HS-27A (cell line): ENCODE measurements at places on chromosomes 16 and 17.

GRCh38 chr17:3681565-3681964, 13.0 kb downstream of the EMC6 start:
- DNase-seq: no peak

- DNase-seq: no peak
Observed at GRCh38 chr16:12757546-12757945, 46.1 kb downstream of the CPPED1 start.

DNA sequence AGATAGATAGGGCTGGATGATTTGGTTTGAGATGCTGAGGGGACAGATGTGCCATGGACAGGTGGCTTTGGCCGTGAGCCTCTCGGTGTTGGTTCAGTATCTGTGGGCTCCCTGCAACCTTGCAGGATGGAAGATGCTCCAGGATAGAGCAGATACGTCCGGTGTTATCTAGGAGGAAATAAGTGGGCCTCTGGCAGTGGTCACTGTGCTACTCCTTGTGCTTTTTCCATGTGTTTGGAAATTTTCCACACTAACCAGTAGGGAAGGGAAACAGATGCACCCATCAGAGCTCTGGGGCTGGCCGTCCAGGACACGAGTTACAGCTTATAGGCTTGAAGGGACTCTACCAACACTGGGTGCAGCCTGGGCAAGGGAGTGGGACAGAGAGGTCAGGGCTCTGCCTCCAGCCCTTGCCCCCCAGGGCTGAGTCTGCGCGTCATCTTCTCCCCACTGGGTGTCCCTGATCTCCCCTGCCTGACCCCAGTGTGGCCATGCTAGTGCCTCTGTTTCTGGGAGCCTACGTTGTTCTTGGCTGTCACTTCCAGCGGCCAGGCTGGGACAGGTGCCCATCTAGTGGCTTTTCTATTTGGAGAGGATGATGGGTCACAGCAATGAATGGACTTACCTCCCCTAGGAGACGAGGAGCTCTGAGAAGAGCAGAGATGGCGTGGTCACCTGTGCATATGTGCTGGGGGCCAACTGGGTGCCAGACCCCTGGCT, 166.9 kb downstream of the SEC14L1 start:
- DNase-seq: no peak

GRCh38 chr16:77945126-77945525, 77.2 kb upstream of the CLEC3A start:
- DNase-seq: no peak

DNA sequence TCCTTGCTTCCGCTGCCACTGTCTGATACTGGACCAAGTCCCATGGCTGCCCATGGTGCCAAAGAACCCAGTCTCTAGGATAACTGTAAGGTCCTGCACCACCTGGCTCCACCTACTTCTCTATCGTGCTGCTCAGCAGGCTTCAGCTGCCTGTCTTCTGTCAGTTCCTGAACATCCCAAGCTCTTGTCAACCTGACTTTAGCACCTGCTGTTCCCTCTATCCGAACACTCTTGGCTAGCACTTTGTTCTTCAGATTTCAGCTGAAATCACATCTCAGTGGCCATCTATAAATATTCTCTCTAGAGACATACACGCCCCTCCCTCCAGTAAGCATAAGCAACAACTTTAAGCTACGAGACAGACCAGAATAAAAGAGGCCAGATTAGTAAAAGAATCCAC, 15.0 kb upstream of the TMEM101 start:
- no peak for DNase-seq

DNA sequence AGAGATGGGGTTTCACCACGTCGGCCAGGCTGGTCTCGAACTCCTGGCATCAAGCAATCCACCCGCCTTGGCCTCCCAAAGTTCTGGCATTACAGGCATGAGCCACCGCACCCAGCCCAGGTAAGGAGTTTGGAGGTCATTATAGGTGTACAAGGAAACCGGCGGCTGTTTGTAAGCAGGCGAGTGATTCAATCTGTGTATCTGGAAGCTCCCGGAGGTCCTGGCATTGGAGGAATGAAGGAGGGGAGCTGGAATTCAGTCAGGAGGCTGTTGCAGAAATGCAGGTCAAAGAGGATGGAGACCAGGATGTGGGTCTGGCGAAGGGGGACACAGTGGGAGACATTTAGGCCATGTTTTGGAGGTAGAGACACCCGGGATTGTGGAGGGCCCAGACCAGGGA, 18.8 kb downstream of the CDC42EP4 start:
- DNase-seq: no peak

DNA sequence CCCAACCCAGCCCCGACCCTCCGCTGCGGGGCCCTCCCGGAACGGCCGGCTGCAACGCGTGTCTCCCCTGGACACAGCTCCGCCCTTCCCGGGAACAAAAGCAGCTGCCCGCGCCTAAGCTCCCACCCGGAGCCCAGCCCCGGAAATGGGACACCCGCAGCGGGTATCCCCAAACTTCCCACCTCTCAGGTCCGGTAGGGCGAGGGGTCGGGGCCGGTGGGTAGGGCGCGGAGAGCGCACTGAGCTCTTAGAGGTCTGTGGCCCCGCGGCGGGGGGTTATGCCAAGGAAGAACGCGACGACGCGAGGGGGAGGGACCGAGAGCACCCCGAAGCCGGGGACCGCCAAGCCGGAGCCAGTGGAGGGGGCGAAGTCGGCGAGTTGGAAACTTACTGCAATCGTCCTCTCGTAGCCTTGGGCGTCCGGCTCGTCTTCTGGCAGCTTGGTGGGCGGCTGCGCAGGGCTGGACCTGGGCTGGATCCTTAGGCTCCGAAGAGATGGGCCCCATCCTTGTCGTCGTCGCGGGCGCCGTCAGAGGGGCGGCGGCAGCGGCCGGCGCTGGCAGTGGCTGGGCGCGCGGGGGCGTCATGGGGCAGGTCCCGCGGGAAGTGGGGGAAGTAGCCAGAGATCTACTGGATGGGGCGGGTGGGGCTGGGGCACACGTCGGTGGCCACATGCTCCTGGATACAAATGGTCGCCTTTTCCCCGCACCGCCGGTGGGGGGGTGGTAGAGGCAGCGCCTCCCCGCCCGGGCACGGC, 6.9 kb downstream of the USP6 start:
- no peak for DNase-seq

DNA sequence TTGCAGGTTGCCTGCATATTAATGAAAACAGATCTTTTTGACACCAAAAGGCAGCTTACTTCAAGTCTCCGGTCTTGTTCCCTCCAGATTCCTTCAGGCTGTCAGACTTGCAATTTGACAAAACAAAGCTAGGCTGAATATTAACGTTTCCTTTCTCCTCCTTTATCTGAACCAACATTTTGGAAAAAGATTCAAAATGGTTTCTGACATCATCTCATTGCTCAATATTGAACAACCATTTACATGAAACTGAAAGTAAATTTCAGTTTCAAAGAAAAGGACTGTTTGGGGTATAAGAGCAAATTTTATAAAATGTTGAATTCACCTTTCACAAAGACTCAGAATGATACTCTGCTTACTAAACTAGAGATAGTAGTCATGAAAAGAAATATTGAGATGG, 521.8 kb downstream of the KCNJ2 start:
- no peak for DNase-seq

DNA sequence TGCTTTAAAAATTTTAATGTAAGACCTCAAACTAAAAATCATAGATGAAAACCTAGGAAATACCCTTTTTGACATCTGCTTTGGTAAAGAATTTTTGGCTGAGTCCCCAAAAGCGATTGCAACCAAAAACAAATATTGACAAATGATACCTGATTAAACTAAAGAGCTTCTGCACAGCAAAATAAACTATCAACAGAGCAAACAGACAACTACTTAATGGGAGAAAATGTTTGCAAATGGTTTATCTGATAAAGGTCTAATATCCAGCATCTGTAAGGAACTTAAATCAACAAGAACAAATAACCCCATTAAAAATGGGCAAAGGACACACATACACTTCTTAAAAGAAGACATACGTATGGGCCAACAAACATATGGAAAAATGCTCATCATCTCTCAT, 242.5 kb downstream of the BCAS3 start:
- DNase-seq: no peak
